Panc1 (cell line): ENCODE measurements at places on chromosomes 13 and 19.

- DNase-seq = no peak
These were observed 533.0 kb downstream of the MYO16 start for GRCh38 chr13:109162248-109163036.

- DNase-seq = no peak
These were observed 5.9 kb upstream of the FBN3 start for GRCh38 chr19:8155318-8155717.

GRCh38 chr19:8893419-8893818, 61.2 kb downstream of the MBD3L1 start:
- no peak for DNase-seq

DNA sequence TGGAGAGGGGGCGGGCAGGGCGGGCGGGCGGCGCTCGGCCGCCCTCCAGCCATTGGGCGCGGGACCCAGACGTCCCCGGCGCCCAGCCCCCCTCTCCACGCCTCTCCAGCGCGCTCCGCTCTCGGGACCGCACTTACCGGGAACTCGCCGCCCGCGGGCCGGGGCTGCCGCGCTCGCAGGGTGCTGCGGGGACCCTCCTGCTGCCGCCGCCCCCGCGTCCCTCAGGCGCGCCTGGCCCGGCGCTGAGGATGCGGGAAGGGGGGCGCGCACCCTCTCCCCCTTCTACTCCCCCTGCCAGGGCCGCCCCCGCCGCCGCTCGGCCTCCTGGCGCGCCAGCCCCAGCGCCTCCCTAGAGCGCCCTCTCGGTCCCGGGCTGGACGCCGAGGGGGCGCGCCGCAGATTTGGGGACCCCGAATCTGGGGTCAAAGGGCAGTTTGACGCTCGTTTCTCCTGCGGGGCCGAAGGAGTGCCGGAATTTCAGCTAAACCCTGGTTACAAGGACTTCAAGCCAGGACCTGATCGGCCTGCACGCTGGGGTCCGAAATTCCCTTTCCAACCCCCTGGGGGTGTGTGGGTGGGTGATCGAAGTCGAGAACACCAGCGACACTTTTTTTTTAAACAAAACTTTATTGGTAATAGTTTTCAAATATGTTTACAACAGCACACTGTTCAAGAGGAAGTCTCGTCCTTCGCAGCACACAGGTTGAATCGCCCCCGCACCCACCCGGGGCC, 696 bp upstream of the SAMD1 start:
- no peak for DNase-seq

- DNase-seq = no peak
These were observed 125.7 kb downstream of the MYO16 start for GRCh38 chr13:108755083-108755482.
